ENCODE measurements at places on chromosomes 3 and 15.

DNA sequence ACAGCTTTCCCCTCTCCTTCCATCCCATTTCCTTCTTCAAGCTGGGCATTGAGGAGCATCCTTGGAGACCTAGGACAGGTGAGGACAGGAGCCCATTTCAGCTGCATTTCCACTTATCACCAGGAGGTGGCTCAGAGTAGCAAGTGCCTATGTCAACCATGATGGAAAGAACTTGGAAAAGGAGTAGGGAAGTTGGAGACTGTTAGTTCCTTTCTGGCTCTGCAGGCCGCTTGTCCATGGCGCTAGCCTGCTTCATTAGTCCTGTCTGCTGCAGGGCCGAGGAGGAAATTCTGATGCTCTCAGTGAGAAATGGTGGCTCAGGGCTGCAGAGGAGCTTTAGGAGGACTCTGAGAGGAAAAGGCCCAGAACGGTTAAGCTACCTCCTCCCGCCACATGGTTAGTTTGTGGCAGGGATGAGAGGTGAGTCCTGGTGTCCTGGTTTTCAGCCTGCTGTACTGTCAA lies 7.0 kb upstream of the CD276 start:
- DNase-seq = peak; percentile 73

- DNase-seq = peak; percentile 14
These were observed 69.6 kb downstream of the APBA2 start for GRCh38 chr15:28955160-28955992.

DNA sequence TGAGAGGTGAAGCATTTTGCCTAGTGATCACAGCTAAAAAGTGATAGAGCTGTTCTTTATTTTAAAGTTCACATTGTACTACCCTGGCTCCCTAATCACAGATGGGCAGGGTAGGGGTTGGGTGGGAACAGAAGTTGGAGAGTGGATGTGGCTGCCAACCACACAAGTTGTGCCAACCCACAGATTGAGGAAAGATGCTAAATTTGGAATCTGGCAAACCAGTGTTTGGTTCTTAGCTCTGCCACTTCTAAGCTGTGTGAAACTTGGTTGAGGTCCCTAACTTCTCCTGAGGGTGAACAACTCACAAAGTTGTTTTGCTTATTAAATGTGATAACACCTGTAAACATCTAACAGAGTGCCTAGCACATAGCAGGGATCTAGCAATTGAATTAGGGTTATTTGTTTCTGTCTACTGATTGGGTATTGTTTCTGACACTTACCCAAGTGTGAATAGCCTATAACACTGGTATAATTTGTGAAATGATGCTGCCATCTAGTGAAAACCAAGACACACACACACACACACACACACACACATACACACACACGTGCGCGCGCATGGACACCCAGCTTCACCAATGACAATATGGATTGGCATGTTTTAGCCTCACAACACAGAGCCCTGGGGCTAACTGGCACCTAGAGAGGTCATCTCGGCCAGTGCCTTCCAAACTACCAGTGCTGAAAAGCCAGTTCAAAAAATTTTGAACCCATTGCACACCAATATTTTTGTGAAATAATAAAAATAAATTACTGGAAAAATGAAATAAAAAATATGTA lies 25.3 kb downstream of the ADGRG7 start:
- DNase-seq = no peak

GRCh38 chr15:70559265-70560239 lies 203.8 kb downstream of the UACA start:
- DNase-seq = no peak

DNA sequence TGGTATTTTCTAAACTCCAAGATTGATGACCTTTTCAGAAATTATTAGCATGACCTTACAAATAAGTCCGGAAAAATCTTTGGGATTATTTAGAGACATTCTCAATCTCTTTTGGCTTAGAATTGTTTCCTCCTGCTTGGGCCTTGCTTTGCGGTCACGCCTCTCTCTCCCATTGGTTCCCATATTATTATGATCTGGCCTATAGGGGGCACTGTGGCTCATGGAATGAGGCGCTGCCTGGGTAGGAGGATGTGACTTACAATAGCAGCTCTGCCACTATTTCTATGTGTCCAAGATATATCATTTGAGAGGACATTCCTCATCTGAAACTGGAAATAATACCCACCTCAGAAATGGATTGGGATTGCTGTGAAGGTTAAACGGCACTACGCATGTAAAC lies 464.9 kb downstream of the MFSD1 start:
- no peak for DNase-seq

GRCh38 chr3:65867463-65868210 lies 171.1 kb downstream of the MAGI1 start:
- no peak for DNase-seq

DNA sequence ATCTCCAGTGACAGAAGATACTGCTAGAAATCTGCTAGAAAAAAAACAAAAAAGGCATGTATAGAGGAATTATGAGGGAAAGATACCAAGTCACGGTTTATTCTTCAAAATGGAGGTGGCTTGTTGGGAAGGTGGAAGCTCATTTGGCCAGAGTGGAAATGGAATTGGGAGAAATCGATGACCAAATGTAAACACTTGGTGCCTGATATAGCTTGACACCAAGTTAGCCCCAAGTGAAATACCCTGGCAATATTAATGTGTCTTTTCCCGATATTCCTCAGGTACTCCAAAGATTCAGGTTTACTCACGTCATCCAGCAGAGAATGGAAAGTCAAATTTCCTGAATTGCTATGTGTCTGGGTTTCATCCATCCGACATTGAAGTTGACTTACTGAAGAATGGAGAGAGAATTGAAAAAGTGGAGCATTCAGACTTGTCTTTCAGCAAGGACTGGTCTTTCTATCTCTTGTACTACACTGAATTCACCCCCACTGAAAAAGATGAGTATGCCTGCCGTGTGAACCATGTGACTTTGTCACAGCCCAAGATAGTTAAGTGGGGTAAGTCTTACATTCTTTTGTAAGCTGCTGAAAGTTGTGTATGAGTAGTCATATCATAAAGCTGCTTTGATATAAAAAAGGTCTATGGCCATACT lies 4.0 kb downstream of the B2M start:
- DNase-seq = no peak

- DNase-seq = peak; percentile 31
These were observed 112.2 kb downstream of the CHL1 start for GRCh38 chr3:308597-309321.

GRCh38 chr15:66566963-66567531 lies 1.2 kb upstream of the LCTL start:
- peak; percentile 93 for DNase-seq

DNA sequence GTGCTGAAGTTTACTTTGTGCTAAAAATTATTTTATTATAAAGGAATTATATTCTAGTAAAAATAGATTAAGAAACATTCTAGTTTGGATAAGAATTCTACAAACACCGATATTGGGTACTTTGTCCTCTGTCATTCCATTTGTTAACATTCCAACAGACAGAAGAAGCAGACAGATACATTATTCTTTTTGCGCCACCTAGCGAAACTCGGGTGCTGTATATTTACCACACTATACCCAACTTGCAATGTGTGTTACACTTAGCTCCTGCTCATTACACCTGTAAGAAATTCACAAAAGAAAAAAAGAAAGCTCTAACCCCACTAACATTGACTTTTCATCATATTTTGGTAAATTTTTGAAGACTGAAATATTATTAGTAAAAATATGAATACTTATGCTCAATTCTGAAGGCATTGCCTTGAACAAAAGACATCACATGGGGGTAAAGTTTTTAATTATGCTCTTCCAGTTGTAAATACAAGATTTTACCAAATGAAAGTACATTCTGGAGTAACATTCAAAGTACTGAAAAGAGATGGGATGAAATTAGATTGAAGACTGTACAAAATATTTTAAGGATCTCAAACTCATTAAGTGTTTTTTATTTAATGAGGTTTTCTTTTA lies 136.5 kb upstream of the MLF1 start:
- DNase-seq = peak; percentile 47

- DNase-seq = peak; percentile 84
These were observed 405.8 kb downstream of the IGSF11 start for GRCh38 chr3:118628704-118629341.

GRCh38 chr3:5248822-5249221 lies 61.3 kb downstream of the EDEM1 start:
- DNase-seq = no peak

DNA sequence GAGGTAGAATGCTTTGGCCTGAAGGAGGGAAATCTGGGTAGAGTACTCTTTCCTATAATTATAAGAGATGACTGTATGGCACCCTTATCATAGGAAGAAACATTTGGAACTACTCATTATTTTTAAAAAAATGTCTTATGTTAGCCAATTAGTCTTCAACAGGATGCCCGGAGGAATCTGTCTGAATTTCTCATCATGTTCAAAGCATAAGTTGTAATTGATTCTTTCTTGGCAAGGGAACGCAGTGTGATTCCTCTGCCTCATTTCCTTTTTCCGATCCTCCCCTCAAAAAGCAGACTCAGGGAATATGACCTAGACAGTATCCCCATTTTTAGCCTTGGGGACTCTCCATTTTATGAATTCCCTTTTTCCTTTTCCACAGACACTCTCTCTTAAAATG lies 165.1 kb downstream of the IL5RA start:
- no peak for DNase-seq

DNA sequence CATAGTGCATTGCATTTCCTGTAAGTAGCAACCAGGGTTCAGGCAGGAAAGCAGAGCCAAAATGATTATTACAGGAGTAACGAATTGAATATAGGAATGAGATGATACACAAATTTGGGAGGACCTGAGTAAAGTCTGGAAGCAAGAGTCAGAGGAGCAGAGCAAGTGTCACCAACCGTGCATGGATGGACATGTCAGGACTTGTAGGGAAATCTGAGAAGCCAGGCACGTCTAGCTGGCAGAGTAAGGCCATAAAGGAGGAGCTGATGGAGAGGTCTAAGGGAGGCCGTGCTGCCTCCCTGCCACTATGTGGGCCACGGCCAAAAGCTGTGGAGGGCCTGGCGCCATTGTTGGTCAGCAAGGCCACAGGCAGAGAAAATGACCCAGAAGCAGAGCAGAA lies 22.4 kb downstream of the GJD2 start:
- DNase-seq = no peak

DNA sequence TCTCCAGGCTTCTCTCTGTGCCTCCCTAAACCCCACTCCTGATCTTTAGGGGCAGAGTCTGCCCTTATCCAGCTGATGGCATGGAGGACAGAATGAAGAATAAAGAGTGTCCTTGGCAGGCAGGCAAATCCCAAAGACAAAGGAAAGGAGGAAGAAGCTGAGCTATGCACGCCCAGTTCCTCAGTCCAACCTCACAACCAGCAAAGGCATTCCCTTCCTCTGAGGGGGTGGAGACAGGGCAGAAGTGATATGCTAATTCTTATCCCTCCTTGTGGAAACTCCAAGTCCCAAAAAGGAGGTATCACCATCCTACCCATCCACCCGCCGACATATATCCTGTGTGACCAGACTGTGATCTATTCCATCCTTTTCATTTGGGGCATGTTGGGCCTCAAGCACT lies 10.5 kb upstream of the CCDC54 start:
- DNase-seq = no peak

DNA sequence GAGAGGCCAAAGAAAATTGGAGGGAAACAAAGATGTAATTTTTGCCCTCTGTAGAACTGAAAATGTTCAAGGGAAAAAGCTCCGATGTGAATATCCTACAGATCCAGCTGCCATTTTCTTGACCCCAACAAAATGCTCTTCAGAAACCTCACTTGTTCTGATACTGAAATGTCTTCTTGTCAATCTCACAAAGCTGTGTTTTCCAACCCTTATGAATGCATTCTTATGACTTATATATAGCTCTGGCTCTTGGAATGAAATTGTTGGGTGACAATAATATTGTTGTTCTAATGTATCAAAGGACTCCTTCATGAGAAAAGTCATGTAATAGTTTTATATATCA lies 157.1 kb upstream of the TGFBR2 start:
- no peak for DNase-seq

- no peak for DNase-seq
These were observed 19.9 kb upstream of the GOLGA8J start for GRCh38 chr15:30062881-30063280.

GRCh38 chr3:177576746-177577145 lies 379.5 kb upstream of the TBL1XR1 start:
- no peak for DNase-seq

- DNase-seq = peak; percentile 84
These were observed 45.7 kb downstream of the B3GNT5 start for GRCh38 chr3:183298701-183299153.

DNA sequence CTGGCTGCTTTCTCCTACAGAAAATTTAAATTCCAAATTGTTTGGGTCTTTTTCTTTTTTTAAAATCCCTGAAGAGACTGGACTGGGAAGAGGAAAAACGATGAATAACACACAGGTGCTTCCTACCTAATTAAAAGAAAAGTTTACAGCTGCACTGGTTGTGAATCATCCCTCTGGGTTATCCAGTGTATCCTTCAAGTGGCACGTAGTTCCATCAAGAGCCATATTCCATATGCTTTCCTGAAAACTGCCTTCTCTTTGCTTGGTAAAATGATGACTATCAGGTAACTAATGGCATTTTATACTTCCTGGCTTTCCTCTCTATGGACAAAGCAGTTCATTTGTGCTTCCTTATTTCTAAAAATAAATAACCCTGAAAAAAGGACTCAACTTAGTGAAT lies 123.2 kb downstream of the MAGI1 start:
- DNase-seq = no peak

- DNase-seq = no peak
These were observed 171.2 kb upstream of the WNT5A start for GRCh38 chr3:55658270-55658669.

DNA sequence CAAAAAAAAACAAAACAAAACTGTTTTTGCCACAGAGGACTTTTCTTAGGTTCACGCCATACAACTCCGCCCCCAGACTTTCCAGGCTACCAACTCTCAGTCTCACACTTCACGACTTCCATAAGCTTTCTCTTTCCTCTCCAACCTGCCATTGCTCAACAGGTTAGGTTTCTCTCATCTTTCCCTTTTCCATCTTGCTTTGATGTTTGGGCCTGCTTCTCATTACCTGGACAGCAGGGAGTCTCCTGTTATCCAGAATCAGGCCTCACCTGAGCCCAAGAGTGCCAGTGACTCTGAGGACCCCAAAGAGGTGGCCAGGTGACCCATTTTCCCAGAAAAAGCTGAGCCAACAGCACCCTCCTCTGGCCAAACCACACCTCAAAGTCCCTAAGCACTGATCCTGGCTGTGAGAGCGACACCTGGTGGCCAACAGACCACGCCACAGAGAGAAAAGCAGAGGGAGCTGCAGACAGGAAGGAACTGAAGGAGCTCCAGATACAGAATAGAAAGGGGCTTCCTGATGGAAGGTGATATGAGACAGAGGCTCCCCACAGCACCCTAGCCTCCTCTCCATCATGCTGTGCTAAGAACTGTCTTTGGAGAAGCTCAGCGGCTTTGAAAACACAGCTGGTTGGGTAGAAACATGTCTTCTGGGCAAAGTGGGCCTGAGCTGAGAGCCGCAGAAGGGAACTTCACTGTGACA lies 4.0 kb downstream of the CCDC51 start:
- DNase-seq = peak; percentile 97

- DNase-seq = no peak
These were observed 6.7 kb upstream of the NCEH1 start for GRCh38 chr3:172717493-172718088.

DNA sequence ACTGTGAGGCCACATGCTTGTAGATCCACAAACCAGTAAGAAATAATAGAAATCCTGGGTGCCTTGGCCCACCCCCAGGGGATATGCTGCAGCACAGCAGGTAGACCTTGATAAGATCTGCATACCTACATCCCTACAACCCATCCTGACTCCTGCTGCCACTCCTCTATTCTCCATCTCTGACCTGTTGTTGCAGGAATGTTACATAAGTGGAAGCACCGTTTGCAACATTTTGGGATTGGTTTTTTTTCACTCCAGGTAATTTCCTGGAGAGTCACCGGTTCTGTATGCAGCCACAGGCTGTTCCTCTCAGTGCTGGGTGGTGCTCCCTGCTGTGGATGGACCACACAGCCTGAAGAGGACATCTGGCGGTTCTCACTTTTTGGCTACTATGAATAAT lies 16.1 kb upstream of the CSPG5 start:
- no peak for DNase-seq
